ENCODE measurements at places on chromosomes 4 and X.

GRCh38 chrX:54825716-54826438 lies 18.3 kb downstream of the MAGED2 start:
- peak; percentile 9 for DNase-seq

- DNase-seq: no peak
These were observed 734.3 kb downstream of the STIM2 start for GRCh38 chr4:27594922-27595321.

- DNase-seq: no peak
These were observed 6.9 kb downstream of the PDE6B start for GRCh38 chr4:632196-632790.

- DNase-seq: no peak
These were observed 71.2 kb downstream of the SLC10A7 start for GRCh38 chr4:146450524-146450923.

DNA sequence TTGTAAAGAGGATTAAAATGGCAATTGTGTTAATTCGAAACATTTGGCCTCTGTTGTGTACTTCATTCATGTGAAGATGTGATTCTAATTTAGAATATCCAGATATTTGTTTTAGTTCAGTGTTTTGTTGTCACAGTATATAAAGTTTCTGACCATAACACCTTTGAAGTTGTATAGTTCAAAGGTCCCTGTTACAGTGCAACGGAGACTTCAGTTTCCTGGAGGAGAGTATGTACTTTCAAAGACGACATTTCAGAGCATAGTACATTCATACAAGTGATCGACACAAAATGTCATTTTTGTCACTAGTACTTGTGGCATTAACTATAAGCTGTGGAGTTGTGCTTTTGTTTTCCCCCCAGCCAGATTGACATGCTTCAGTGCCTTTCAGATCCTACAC lies 372.8 kb upstream of the MAGEB2 start:
- no peak for DNase-seq

DNA sequence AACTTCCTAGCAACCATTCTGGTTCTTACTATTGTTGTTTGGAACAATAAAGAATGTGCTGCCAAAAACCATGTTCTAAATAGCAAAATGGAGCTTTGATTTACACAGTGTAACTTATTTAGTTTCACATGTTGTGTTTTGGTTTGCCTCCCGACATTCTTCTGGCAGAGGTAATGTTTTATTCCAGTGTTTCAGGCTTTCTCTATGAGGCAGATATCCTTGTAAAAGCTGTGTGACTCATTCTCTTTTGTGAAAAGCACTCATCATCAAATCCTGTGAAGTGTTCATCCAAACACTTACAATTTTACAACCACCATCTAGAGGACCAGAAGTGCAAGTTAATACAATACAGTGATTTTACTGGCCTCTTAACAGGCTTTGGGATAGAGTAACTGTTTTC lies 219.0 kb upstream of the GIMD1 start:
- DNase-seq: no peak

DNA sequence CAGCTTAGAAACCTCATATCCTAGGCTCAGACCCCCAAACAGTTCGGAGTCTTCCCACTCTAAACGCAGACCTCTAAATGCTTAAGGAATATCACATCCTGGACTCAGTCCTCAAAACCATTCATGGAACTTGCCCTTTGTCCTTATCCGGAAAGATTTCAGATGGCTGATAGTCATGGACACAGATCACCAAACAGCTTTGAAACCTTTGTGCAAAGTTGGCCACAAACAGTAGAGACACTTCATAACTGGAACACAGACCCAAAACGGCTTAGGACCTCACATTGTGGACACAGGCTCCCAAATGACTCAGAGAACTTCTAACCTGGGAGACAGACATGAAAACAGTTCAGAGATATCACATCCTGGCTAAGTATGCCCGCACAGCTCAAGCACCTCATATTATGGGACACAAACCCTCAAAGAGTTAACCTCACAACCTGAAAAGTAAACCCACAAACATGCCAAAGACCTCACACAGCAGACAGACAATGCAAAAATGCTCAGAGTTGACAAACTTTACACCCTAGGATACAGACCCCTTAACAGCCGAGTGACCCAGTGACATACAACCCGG lies 15.5 kb downstream of the SUV39H1 start:
- no peak for DNase-seq

- no peak for DNase-seq
These were observed 19.9 kb upstream of the PPP3CA start for GRCh38 chr4:101367201-101367600.

GRCh38 chr4:172842779-172843178 lies 325.8 kb upstream of the GALNT7 start:
- DNase-seq: no peak

GRCh38 chr4:119210775-119211174 lies 1.7 kb upstream of the USP53 start:
- DNase-seq: no peak

GRCh38 chr4:948101-948935 lies 16.1 kb downstream of the TMEM175 start:
- DNase-seq: no peak

DNA sequence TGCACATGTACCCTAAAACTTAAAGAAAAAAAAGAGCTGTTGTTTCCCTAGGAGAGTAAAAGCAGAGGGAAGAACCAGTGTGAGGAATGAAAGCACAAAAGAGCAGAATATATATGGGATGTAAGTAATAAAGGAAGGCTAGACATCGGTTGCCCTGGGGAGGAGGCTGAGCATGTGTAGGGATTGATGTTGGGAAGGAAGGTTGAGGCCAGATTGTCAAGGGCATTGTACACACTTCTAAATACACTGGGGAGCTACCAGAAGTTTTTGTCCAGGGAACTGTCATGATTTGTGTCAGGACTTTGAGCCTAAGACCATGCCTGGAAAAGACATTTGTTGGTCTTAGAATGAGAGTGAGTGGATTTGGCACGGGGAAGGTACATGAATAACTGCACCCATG lies 467.1 kb downstream of the GPAT3 start:
- no peak for DNase-seq

GRCh38 chr4:160450876-160451275 lies 1348.0 kb downstream of the RAPGEF2 start:
- DNase-seq: no peak

DNA sequence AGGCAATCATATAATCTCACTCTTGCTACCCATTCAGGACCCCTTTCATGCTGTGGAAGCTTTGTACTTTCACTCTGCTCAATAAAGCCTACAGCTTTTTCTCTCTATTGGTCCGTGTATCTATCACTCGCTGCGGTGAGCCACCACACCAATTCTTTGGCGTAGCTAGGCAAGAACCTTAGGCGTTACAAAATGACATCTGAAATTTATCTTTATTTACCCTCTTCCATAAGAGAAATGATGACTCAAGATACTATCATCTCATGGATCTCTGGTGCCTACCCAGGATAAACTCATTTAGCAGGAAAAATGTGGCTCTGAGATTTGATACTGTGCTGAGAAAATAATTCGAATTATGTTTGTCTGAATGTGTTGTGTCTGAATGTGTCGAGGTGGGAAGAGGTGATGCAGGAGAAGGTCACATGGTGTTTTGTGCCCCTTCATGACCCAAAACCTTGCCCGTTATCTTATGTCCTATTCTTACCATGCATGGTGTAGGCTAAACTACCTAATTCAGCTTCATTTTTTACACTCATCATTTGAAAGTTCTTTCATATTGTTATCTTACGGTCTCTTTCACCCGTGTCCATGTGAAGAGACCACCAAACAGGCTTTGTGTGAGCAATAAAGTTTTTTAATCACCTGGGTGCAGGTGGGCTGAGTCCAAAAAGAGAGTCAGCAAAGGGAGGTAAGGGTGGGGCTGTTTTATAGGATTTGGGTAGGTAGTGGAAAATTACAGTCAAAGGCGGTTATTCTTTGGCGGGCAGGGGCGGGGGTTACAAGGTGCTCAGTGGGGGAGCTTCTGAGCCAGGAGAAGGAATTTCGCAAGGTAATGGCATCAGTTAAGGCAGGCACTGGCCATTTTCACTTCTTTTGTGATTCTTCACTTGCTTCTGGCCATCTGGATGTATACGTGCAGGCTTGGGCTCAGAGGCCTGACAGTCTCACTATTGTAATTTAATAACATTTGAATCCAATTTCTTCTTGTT lies 41.6 kb upstream of the GIMD1 start:
- DNase-seq: no peak

- no peak for DNase-seq
These were observed 160.0 kb upstream of the PDE5A start for GRCh38 chr4:119788349-119789266.

- DNase-seq: no peak
These were observed 23.8 kb downstream of the FGFBP1 start for GRCh38 chr4:15914736-15915135.

DNA sequence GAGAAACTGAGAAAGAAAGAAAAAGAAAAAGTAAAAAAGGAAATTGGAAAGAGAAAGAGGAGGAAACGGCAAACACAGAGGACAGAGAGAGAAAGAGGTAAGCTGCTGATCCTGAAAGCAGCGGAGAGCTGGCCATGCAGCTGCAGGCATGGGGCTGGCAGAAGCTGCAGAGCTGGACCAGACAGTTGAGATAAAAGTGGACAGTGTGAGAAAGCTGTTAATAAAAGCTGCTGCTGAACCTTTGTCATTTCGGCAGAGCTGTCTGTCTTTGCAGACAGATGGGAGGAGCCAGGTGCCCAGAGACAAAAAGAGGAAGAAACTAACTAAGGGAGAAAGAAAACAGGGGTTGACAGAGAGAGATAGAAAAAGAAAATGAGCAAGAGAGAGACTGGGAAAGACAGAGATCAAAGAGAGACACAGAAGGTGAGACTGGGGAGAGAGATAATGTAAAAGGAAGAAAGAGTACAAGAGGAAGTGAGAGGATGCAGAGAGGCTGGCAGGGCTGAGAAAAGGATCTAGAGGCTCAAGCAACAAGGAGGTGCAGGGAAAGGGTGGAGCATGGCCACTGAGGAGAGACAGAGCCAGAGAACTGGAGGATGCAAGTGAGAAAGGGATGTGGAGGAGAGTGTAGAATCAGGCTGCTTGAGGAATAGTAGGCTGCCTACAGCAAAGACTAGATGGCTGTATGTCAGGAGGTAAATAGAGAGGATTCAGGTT lies 376.8 kb upstream of the FGF16 start:
- no peak for DNase-seq

DNA sequence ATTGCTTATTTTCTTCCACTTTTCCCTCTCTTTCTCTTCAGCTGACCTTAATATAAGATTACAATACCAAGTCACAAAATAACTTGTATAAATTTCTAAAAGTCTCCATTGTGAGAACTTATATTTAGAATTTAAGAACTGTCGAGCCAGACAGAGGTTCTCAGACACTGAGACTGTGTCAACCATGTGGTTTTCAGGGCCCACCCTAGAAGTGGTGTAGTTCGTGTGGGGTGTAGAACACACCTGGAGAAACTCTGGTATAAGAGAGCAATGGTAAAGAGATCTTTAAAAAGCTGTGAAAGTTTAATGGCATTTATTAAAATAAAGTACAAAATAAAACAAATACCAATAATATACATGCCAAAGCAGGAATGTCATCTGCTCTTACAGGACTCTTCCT lies 19.7 kb downstream of the CPEB2 start:
- no peak for DNase-seq

GRCh38 chr4:87019898-87020297 lies 85.1 kb downstream of the AFF1 start:
- DNase-seq: no peak
